ENCODE measurements at places on chromosomes 5 and 9.

GRCh38 chr5:128116445-128116844 lies 32.9 kb downstream of the SLC12A2 start:
- DNase-seq, result no peak

DNA sequence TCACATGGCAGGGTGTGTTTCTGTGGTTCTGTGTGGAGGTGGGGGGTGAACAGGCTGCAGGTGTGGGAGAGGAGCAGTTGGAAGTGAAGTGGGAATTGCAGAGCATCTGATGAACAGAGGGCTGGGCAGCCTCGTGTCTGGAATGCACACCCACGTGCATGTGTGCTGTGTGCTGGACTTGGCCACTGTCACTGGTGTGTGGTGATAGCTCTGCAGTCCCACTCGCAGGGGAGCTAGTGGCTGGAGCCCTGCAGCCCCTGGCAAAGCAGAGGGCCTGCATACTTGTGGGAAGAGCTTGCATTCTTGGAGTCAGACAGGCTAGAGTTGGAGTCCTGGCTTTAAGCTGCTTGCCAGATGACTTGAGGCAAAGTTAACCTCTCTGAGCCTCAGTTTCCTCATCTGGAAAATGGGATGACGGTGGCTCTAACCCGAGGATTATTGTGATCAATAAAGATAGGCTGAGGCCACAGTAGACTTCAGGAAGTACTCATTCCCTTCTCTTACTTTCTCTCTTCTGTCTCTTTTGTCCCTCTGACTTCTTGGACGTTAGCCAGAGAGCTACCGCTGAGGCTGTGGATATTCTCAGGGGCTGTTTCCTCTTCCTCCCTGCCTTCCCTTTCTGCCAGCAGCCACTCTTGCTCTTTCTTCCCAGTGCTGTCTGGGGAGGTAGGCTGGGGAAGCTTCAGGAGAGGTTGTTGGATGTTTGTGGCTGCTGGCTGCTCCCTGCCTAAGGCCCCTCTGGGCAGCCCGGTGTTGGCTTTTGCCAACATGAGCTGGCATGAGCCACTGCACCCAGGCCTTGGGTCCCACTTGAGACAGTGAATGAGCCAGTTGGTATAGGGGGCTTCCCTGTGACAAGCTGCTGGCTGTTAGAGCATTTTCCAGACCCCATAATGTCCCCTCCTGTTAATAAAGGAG lies 18.3 kb downstream of the PSAT1 start:
- DNase-seq, result no peak

- peak; percentile 95 for DNase-seq
Observed at GRCh38 chr5:106397700-106398099, 1273.0 kb downstream of the EFNA5 start.

- DNase-seq, result no peak
Observed at GRCh38 chr5:172342918-172343317, 59.4 kb upstream of the UBTD2 start.

- DNase-seq, result no peak
Observed at GRCh38 chr9:123368536-123369153, 12.6 kb downstream of the CRB2 start.

Data from ELR (cell line).